Posterior cingulate gyrus (tissue), 11 donors: ENCODE measurements at places on chromosomes 2 and 18.

DNA sequence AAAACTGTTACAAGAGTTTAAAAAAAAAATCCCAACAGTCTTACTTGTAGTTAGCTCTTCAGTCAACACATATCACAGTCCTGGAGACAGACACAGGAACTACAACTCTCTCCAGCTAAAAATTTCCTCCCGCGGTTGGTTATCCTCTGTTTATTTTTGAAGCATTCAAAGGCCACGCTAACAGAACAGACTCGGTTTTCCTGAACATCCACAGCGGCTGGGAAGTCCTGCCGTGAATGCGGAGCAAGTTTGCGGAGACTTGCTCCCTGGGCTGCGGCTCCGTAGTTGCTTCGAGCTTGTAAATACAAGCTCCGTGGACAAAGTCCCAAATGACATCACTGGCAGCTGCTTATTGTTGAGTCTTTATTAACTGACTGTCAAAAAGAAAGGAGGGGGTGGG lies at the start of gene NCKAP5:
TSS of gene NCKAP5 (minus strand) at position 292 of the 400 bp plus-strand sequence. CDS start 50,937 bp downstream, outside the sequence.
- peak; percentile 21 for DNase-seq

GRCh38 chr2:43269706-43270105 lies 43.3 kb upstream of the ZFP36L2 start:
- no peak for DNase-seq

DNA sequence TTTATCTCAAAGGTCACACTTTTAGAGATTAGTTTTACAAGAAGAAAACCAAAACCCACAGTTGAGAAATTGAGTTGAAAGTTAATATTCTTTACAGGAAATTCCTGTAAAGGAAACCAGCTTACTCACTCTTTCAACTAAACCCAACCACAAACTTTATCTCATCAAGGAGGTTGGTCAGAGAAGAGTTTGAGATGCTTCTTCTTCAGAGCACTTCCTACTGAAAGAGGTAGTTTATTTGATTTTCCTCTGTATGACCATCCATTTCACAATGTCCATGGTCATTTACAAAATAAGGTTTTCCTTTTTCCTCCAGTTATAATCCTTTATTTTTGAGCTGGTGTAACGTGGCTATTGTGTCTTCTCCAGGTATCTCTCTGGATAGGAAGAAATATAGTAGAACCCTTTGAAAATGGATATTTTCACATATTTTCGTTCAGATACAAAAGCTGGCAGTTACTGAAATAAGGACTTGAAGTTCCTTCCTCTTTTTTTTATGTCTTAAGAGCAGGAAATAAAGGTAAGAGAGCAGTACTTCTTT lies 4.5 kb upstream of the IL18RAP start:
- no peak for DNase-seq

DNA sequence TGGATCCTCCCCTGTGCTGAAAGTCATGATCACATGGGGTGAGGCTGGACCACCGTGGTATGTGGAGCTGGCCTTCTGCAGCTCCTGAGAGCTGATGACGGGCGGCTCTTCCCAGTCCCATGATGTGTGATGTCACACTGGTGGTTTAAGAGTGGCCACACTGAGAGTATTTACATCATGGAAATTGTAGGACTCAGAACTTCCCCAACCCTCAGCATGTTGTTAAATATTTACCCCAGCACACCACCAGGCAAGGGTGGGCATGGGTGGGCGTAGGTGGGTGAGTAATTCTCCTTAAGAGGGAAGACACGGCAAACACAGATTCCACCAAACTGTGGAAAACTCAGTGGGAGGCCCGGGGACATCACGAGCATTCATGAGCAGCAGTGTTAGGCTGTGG lies 106.8 kb downstream of the ALPK2 start:
- no peak for DNase-seq

GRCh38 chr18:45004546-45005080 lies 323.9 kb downstream of the SETBP1 start:
- no peak for DNase-seq

DNA sequence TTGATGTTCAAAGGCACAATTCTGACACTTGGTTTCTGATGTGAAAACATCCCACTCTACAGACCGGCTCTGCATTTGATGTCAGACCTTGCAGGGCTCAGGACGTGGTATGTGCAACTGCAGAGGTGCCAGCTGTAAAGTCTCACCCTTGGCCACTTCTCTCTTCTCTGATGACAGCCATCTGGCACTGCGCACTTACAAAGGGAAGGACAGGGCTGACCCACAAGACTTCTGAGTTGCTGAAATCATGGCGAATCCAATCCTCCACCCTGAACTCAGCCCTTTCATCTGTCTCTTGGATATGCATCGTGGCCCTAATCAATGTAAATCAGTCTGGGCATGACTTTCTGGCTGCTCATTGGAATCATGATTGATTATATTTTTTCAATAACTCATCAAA lies 82.5 kb downstream of the SEPTIN10 start:
- no peak for DNase-seq

DNA sequence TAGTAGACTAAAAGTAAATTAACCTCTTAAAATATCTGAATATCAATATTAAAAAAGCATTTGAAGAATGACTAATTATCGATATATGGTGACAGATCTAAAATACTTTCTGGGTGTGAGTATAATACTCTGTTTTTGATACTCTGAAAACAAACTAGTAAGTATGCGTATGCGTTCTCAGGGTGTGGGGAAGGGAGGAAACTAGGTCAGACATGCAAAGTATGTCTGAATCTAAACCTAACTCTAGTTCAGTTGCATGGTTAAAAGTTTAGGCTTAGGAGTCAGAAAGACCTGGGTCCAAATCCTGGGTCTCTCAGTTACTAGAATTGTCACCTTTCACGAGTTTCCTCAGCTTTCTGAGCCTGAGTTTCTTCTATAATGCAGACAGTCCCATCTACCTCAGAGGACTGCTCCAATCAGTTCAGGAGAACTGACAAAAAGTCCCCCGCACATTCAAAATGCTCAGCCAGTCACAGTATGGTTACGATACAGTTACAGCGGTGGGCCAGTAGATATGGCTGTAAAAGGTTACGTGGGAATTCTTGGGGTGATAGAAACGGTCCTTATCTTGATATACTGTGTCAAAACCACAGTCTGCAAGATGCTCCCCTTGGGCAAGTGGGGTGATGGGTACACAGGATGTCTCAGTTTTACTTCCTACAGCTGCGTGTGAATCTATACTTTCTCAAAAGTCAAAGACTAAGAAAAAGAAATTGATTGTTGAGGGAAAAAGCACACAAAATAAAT lies 29.2 kb downstream of the UNC50 start:
- DNase-seq = no peak

GRCh38 chr2:215238485-215239098 lies 73.3 kb upstream of the ATIC start:
- no peak for DNase-seq

- no peak for DNase-seq
Measured at GRCh38 chr2:47741101-47741500, 41.8 kb upstream of the MSH6 start.
